ENCODE measurements at places on chromosomes 2 and 18.

GRCh38 chr2:4507661-4508060 lies 804.3 kb downstream of the DCDC2C start:
- peaks cover 12% of the 10 kb centered on the region for H3K4me1 ChIP-seq
- no peaks in the 10 kb centered on the region for H3K36me3 ChIP-seq
- no peak overlapping the region for H3K27ac ChIP-seq

DNA sequence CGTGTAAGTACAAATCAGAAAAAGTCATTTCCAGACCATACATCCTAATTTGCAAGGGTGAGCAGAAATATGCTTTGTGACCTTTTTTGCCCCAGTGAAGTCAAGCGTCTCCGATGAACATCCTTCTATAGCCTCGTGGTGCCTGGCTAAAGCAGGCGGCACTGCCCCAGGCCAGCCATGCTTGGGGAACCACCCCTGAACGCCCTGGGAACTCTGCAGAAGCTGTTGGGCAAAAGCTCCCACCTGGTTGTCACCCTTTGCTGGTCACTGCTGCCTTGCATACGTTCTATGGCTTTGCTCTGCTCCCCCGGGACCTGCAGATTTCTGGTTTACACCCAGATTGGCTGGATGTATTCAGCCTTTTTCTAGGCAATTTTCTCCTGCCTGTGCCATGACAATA lies 256.4 kb downstream of the SS18 start:
- no peak overlapping the region for H3K27ac ChIP-seq
- peaks cover 4% of the 10 kb centered on the region for H3K27me3 ChIP-seq

DNA sequence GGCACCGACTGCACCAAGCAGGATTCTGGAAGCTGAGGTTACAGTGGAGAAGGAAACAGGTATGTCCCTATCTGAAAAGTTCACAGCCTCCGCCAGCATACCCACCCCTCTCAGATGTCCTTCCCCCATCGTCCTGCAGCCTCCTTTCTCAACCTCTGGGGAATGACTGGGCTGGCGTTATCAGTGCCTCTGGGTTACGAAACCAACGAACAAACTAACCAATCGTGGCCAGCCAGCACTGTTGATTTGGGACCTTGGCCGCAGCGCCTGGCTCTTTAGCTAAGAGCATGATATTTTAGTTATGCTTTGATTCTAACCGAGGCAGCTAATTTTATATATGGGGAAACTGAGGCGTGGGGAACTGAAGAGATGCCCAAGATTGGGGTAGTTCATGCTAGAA lies 233.0 kb downstream of the TFCP2L1 start:
- H3K4me3 ChIP-seq: no peak overlapping the region
- no peaks in the 10 kb centered on the region for H3K36me3 ChIP-seq
- DNase-seq: no peak

- no peaks in the 10 kb centered on the region for H3K36me3 ChIP-seq
- no peaks in the 10 kb centered on the region for H3K4me1 ChIP-seq
These were observed 164.7 kb upstream of the FAM98A start for GRCh38 chr2:33763671-33764310.

GRCh38 chr2:188381614-188382013 lies 89.9 kb downstream of the GULP1 start:
- peak overlapping the region; percentile 77 for H3K27ac ChIP-seq
- DNase-seq: no peak
- H3K4me1 ChIP-seq: peaks cover 31% of the 10 kb centered on the region

DNA sequence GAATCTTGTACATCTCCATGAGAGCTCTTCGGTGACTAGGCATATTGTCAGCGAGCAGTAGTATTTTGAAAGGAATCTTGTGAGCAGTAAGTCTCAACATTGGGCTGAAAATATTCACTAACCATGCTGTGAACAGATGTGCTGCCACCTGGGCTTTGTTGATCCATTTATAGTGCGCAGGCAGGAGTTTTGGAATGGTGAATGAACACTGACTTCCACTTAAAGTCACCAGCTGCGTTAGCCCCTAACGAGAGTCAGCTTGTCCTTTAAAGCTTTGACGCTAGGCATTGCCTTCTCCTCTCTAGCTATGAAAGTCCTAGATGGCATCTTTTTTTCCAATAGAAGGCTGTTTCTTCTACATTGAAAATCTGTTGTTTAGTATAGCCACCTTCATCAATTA lies 4.1 kb downstream of the ASB1 start:
- peaks cover 23% of the 10 kb centered on the region for H3K36me3 ChIP-seq
- no peak overlapping the region for H3K27ac ChIP-seq

DNA sequence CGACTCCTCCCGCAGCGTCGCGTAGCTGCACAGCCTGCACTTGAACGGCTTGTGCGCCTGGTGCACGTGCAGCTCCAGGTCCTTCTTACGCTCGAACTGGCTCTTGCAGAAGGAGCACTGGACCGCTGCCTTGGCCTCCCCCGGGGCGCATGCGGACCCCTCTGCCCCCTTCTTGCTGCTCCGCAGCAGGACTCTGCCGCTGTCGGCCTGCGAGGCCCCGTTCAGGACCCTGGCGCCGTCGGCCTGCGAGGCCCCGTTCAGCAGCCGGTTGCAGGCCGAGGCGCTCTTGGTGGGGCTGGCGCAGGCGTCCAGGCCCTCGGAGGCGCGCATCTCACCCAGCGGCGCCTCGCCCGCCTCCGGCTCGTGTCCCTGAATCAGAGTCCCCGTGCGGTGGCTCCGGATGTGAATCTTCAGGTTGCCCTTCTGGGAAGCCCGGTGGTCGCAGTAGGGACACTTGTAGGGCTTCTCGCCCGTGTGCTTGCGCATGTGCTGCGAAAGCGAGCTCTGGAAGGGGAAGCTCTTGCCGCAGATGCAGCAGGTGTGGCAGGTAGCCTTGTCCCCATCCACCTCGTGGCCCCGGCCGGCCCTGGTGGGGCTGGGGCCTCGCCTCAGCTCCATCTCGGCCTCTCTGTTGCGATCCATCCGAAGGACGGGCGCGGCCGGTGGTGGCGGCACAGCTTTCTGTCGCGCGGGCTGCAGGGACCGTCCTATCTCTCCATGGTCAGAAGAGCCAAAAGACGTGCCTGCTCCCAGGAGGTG lies 52.5 kb downstream of the ZNF516 start:
- peak; percentile 82 for DNase-seq
- H3K4me1 ChIP-seq: peaks cover 32% of the 10 kb centered on the region
- peaks cover 24% of the 10 kb centered on the region for H3K36me3 ChIP-seq
- no peak overlapping the region for H3K4me3 ChIP-seq

DNA sequence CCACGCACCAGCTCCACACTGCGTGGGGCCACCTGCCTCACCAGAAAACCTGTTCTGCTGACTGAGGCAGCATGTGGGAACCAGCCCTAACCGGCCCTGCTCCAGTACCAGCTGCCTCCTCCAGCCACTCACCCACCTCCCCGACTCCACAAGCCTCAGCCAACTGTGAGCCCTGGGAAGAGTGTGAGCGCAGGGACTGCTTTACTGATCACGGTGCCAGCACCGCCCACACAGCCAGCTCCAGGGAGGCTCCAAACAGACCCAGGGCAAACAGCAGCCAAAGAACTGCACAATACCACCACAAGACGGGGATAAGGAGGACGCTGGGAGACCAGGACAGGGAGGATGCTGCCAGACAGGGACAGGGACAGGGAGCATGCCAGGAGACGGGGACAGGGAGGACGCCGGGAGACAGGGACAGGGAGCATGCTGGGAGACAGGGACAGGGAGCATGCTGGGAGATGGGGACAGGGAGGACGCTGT lies 28.4 kb downstream of the EIPR1 start:
- no peaks in the 10 kb centered on the region for H3K4me1 ChIP-seq
- no peaks in the 10 kb centered on the region for H3K27me3 ChIP-seq
- no peak for DNase-seq
- no peak overlapping the region for H3K27ac ChIP-seq
- H3K36me3 ChIP-seq: peaks cover 20% of the 10 kb centered on the region
- H3K4me3 ChIP-seq: no peak overlapping the region

DNA sequence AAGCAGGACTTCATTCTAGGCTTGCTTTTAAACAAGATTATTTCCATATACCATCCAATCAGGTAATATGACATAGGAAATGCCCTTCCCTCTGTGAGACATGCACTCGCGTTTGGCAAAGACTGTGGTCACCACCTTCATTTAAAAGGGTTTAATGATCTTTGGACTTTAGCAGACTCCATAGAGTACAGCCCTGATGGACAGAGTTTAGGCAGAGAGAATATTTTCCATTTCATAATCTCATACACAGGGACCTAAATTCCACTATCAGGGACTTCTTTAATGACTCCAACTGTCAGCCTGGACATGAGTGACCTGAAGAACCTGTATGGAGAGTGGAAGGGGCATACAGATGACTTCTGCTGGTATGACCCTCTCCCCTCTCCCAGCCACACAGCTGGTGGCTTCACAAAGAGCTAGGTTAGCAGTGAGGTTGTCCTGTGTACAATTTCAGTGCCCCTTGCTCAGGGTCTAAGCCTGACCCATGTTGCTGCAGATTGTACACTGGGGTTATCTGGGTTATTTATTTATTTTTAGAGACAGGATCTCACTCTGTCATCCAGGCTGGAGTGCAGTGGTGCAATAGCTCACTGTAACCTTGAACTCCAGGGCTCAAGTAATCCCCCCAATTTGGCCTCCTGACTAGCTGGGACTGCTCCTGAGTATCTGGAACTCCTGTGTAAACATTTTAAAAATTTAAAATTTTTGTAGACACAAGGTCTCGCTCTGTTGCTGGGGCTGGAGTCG lies 59.2 kb downstream of the PTPRM start:
- no peaks in the 10 kb centered on the region for H3K27me3 ChIP-seq
- no peaks in the 10 kb centered on the region for H3K36me3 ChIP-seq
- no peak for DNase-seq
- peaks cover 46% of the 10 kb centered on the region for H3K4me1 ChIP-seq

DNA sequence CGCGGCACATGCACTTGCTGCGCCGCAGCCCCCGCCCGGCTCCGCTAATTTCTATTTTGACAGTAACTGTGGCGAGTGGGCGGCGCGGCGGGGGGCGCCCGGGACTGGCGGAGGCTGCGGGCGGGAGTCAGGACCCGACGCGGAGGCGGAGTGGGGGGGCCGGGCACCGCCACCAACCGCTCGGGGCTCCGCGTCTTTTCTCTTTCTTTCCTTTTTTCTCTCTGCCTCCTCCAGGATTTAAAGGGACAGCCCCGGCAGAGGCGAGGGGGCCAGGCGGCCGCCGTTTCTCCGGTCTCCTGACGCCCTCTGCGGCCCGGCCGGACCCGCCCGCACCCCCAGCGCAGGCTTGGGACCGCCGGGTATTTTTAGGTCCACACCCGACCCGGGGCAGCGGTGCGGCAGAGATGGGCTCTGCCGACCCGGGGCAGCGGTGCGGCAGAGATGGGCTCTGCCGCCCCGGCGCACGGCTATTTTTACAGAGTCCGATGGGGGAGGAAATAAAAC lies 460 bp upstream of the ZBTB7C start:
- no peak overlapping the region for H3K27ac ChIP-seq
- peak overlapping the region; percentile 71 for H3K4me3 ChIP-seq
- H3K27me3 ChIP-seq: peaks cover 75% of the 10 kb centered on the region

DNA sequence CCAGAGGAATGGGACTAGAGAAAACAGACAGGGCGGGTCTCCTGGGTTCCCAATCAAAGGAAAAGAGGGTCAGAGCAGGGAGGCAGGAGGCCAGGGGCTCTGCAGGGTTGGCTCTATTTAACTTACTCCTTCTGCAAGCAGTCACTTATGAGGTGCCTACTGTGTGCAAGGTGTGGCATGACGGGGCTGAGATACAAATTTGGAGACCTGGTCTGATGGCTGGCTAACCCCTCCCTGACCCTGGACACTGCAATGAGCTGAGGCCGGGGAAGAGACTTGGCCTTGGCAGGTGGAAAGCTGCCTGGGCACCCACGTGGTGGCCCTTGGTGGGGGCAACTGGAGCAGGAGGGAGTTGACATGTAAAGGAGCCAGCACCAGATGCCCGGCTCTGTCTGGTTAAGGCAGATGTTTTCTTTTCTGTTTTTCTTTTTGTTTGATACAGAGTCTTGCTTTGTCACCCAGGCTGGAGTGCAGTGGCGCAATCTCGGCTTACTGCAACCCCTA lies 148.5 kb upstream of the GATA6 start:
- H3K27me3 ChIP-seq: peaks cover 2% of the 10 kb centered on the region
- DNase-seq: no peak
- H3K36me3 ChIP-seq: no peaks in the 10 kb centered on the region
- H3K4me1 ChIP-seq: no peaks in the 10 kb centered on the region

GRCh38 chr2:43007901-43008300 lies 215.5 kb upstream of the HAAO start:
- H3K27me3 ChIP-seq: no peaks in the 10 kb centered on the region
- no peak overlapping the region for H3K27ac ChIP-seq
- H3K36me3 ChIP-seq: no peaks in the 10 kb centered on the region
- DNase-seq: no peak
- no peaks in the 10 kb centered on the region for H3K4me1 ChIP-seq
- no peak overlapping the region for H3K4me3 ChIP-seq

GRCh38 chr2:95274291-95275150 lies at the start of gene PROM2:
PROM2 (plus strand) TSS chr2:95274449; CDS start chr2:95274586, 137 bp downstream.
- DNase-seq: peak; percentile 79
- no peak within 1 kb of the TSS for H3K27ac ChIP-seq
- H3K4me3 ChIP-seq: no peak within 1 kb of the TSS
- no peaks in the 10 kb centered on the region for H3K4me1 ChIP-seq
- no peaks in the 10 kb centered on the region for H3K36me3 ChIP-seq

- H3K4me1 ChIP-seq: no peaks in the 10 kb centered on the region
- no peaks in the 10 kb centered on the region for H3K36me3 ChIP-seq
- H3K27me3 ChIP-seq: peaks cover 36% of the 10 kb centered on the region
- DNase-seq: no peak
- no peak overlapping the region for H3K27ac ChIP-seq
These were observed 21.4 kb downstream of the EN1 start for GRCh38 chr2:118826093-118826492.

- no peak overlapping the region for H3K27ac ChIP-seq
- peaks cover 3% of the 10 kb centered on the region for H3K27me3 ChIP-seq
- DNase-seq: no peak
- H3K4me3 ChIP-seq: no peak overlapping the region
These were observed 339.4 kb downstream of the CMPK2 start for GRCh38 chr2:6526093-6526824.

GRCh38 chr2:45483997-45484396 lies 127.1 kb downstream of the SRBD1 start:
- DNase-seq: no peak
- peaks cover 17% of the 10 kb centered on the region for H3K4me1 ChIP-seq
- H3K36me3 ChIP-seq: peaks cover 20% of the 10 kb centered on the region

- DNase-seq: no peak
- H3K27me3 ChIP-seq: no peaks in the 10 kb centered on the region
- no peaks in the 10 kb centered on the region for H3K4me1 ChIP-seq
- no peak overlapping the region for H3K4me3 ChIP-seq
- H3K36me3 ChIP-seq: peaks cover 29% of the 10 kb centered on the region
These were observed 139.7 kb downstream of the ROCK1 start for GRCh38 chr18:20971886-20972267.

- H3K27me3 ChIP-seq: peaks cover 5% of the 10 kb centered on the region
- DNase-seq: no peak
- peaks cover 25% of the 10 kb centered on the region for H3K4me1 ChIP-seq
- H3K27ac ChIP-seq: peak overlapping the region; percentile 82
- H3K4me3 ChIP-seq: no peak overlapping the region
- no peaks in the 10 kb centered on the region for H3K36me3 ChIP-seq
These were observed 187.4 kb upstream of the NCKAP5 start for GRCh38 chr2:133755480-133756300.

All from osteocyte (in vitro differentiated cells).